Testis (tissue), 5 donors: ENCODE measurements at places on chromosomes 3 and 15.

GRCh38 chr3:113606539-113607218 is 74.3 kb downstream of the SIDT1 start:
- peak; percentile 62 for DNase-seq

DNA sequence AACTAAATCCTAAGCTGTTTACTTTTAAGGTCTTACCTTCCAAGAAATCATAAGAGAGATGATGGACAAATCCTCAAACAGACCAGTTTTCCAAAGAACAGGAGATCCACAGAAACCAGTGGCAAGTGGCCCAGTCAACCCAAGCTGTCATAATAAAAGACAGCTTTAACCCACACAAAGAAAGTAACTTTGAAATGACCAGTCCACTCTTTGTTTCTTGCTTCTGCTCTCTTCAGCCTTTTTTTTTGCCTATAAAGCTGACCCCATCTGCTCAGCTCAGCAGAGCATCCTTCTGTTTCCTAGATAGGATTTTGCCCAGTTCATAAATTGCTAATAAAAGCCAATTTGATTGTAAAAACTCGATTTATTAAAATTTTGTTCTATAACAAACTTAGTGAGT is 299.4 kb downstream of the OXSM start:
- DNase-seq = no peak

GRCh38 chr3:184471439-184471838 is 90.1 kb upstream of the EPHB3 start:
- DNase-seq = no peak

DNA sequence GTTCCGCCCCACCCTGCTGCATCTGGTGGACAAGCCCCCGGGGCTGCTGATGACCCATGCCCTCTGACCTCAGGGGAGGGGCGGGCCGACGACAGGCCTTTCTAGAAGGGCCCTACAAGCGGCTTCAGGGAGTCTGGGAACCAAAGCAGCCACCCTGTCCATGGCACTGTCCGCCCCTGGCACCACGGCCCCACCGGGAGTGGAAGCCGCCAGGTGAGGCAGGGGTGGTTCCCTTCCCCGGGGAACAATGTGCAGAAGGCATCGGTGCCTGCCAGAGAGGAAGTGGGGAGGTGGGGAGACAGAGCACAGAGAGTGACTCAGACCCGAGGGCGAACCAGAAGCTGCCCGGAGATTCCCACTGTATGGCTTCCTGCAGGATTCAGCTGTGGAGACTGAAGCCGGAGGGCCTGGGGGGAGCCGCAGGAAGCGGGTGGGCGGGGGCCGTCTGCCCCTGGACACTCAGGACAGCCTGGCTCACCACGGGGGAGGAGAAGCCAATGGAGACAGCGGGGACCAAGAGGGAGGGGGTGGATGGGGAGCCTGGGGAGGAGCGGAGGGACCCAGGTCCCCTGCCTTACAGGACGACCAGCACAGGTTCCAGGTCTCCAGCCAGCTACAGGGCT is 134.0 kb downstream of the TPRA1 start:
- DNase-seq = no peak

GRCh38 chr3:23304424-23304823 is 101.3 kb downstream of the UBE2E2 start:
- no peak for DNase-seq

DNA sequence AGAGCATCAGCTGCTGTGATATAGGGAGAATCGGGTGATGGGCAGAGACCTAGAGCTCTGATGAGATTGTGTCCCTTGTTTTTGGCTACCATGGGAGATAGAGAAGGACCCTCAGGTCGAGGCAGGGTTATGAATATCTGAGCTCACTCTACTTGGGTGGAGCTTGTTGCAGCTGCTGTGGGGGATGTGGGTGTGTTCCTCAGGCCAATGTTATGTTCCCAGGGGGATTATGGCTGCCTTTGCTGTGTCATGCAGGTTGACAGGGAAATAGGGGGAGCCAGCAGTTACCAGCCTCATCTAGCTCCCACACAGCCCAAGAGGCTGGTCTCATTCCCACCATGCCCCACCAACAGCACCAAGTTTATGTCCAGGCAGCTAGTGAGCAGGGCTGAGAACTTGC is 131.5 kb downstream of the TRIM42 start:
- DNase-seq = no peak

DNA sequence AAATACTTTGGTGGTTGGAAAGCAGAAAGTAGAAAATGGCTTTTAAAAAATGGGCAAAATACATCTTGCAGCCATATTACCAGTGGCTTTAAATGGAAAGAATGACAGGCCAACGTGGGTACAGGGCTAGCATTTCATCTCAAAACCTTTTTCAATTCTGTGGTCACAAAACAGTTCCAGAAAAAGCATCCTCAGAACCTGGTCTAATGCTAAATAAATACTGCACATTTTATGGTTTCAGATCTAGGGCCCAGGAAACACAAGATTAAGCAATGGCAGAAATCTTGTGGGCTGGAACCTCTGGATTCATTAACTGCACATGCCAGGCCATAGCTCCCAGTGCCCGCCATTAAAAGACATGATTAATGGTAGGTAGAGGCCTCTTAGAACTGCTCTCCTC is 470.2 kb upstream of the RASGRP1 start:
- no peak for DNase-seq

GRCh38 chr15:99718421-99718820 is 14.8 kb downstream of the LYSMD4 start:
- no peak for DNase-seq

DNA sequence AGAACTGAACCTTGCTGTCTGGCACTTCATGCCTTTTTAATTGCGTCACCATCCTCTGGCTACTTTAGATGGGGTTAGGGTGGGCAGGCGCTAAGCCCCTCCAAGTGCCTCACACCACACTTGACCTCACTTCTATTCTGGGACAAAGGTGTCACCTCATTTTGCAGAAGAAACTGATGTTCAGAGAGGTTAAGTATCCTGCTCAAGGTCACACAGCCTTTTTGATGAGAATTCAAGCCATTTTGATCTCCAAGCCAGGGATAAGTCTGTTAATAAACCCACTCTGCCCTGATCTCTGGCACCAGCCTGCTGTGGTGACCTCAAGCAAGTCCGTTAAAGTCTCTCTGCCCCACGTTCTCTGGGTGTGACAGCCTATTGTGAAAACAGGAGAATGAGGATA is 58.8 kb upstream of the PRR23C start:
- DNase-seq = no peak

DNA sequence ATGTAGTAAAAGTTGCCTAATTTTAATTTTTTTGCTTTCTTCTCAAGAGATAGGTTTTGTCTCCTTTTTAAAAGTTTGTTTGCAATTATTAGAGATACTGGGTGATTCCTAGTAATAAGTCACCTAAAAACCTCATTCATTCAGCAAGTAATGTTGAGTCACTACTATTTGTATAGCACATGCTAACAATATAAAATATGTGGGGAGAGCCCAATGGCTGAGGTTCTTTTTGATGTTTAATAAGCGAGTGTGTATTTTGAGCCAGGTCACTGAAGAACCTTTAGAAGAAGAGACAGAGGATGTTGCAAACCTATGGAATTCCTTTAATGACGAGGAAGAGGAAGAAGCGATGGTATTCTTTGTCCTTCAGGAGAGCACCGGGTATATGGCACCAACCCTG is 123.7 kb upstream of the CHRM5 start:
- no peak for DNase-seq

- no peak for DNase-seq
Measured at GRCh38 chr15:51135276-51135675, 40.6 kb upstream of the TNFAIP8L3 start.

GRCh38 chr3:165504554-165504953 is 308.4 kb upstream of the SLITRK3 start:
- no peak for DNase-seq

DNA sequence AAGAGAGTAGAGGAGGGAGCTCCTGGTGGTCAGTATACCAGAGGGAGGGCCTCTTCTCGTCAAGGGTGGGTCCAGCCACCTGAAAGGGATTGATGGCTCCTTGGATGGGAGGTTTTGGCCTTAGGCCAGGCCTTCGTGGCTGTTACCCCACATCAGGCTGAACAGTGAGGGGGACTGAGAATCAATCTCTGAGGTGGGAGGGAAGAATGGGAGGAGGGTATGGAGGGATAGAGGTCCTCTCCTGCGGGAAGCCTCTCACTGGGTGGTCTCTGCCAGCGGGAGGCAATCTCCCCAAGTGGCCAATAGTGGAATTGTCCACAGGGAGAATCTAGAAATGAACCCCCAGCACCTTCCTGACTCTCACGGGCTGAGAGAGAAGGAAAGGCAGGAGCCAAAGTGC is 53.5 kb downstream of the BSN start:
- no peak for DNase-seq

- no peak for DNase-seq
Measured at GRCh38 chr3:106534206-106534605, 665.4 kb upstream of the CBLB start.
